ENCODE measurements at places on chromosomes 5 and 9.

DNA sequence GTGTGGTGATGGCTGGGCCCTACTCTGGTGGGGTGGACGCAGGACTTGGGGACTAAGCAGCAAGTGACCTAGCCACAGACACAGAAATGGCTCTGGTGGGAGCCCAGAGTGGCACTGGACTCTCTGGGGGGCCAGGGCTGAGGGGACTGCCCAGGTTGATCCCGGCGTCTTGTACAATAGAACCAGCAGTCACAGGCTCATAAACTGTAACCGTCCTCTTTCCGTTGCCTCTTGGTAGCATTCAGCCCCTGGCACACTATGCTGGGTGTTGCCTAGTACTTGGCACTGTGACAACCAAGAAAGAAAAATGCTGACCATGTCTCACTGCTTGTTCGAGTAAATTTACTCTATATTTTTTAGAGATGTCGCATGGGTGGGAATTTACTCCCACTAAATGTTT lies 80.5 kb downstream of the DAB2IP start:
- DNase-seq: no peak

DNA sequence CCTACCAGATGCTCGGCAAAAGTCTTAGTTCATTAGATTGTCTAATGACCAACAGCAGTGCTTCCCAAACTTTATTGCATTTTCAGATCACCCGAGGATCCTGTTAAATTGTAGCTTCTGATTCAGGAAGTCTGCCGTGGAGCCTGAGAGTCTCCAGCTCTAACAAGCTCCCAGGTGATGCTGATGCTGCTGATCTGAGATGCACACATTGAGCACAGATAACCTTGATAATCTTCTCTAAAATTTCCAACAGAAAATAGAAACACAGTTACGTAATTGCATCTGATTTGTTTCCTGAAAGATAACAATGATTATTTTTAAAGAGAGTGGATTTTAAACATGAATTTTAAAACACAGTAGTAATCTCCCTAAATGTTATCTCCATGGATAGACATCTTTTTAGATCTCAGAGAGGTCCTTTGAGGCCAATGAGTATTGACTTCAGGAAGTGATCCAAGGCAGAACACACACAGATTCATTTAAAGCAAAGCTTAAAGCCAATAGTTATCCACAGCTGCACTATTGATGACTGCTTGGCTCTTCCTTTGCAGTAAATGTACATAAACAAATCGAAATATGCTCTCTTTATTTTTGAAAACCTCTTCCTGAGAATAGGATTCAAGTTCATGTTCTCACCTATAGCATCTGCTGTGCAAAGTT lies 122.8 kb upstream of the TNPO1 start:
- no peak for DNase-seq

DNA sequence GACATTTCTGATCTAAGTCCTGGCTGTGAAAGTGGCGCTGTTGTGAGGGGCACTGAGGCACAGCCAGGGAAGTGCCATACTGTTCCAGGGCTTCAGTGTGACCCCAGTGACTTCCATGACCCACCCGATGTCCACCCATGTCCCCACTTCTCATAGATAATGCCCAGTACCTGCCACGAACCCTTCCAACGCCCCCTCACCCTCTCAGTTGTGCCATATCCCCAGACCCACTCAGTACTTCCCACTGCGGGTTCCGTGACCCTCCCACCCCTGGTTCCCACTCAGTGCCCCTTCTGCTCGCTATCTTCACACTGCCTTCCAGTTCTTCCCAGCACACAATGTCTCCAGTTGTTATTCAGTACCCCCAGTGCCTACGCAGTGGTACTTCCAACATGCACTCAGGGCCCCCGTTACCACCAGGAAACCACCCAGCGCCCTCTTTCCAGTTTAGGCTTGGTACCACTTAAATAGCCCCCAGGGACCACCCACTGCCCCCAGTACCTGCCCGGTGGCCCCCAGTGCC lies 30.7 kb upstream of the PSD2 start:
- no peak for DNase-seq

- DNase-seq: no peak
Observed at GRCh38 chr5:95859661-95860060, 37.1 kb upstream of the GLRX start.

DNA sequence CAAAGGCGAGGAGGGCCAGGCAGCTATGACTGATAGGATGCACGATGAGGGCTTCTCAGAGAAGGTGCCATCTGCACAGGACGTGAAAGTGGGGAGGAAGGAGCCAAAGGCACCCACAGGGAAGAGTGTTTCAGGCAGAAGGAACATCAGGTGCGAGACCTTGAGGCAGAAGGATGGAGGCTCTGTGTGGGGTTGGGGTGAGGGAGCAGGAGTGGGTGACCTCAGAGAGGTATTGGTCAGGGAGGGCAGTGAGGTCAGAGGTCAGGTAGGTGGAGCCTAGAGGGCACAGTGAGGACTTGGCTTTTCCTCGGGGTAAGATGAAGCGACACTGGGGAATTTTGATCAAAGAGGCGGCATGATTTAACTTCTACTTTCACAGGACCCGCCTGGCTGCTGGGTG lies 64.7 kb upstream of the XPA start:
- no peak for DNase-seq

DNA sequence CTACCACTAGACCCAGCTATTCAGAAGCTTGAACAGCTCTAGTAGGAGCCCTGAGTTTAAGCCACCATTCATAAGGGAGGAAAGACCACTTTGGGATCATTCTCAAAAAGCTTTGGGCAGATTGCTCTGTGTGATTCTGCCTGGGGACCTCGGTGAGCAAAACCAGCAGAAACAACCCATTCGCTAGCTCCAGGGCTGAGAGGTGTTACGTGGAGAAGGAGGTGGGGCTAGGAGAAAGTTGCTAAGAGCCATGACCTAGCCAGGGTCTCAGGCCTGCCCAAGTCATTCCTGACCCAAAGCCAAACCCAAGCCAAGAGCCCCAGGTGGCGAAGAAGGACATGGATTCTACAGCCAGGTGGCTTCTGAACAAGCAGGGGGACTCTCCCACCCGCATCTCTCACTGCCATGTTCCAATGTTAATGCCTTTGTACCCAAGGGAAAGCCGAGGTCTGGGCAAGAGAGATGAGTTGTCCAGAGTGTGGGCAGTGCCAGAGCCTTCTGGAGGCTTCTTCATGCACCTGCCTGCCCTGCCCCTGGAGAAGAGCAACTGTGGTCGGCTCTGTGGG lies 4.0 kb upstream of the BARHL1 start:
- DNase-seq: no peak

GRCh38 chr9:15081021-15081753 lies 171.0 kb upstream of the FREM1 start:
- no peak for DNase-seq

- no peak for DNase-seq
Observed at GRCh38 chr9:21661626-21662025, 140.8 kb upstream of the MTAP start.
